ENCODE measurements at places on chromosomes 13 and 19.

GRCh38 chr19:32719611-32720059 is at the start of gene TDRD12:
Gene TDRD12 (plus strand): TSS chr19:32719767. CDS start chr19:32720073, 306 bp downstream.
- DNase-seq: no peak

- no peak for DNase-seq
Observed at GRCh38 chr19:6062274-6062673, 48.0 kb downstream of the RFX2 start.

DNA sequence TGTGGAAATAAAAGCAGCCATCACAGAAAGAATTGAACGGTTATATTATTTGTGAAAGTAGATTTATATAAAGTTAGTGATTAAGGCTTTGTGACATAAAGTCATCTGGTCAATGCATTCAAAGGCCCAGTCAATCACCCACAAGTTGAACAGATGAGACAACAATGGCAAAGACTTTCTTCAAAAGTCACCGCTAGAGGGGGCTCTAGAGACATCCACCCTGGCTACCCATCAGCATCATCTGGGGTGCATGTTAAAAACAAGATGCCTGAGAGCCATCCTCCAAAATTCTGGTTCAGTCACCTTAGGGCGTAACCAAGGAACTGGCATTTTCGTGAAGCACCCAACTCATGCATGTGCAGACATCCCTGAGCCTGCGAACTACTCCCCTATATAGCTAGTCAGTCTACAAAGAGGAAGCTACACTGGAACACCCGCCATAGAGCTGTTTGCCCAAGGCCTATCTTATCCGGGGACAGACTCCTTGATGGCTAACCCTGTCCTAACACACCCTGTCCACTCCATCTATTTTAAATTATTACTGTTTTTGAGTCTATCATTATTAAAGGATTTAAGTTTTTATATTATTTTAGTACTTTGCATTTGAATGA is 970.5 kb downstream of the UQCRFS1 start:
- no peak for DNase-seq

DNA sequence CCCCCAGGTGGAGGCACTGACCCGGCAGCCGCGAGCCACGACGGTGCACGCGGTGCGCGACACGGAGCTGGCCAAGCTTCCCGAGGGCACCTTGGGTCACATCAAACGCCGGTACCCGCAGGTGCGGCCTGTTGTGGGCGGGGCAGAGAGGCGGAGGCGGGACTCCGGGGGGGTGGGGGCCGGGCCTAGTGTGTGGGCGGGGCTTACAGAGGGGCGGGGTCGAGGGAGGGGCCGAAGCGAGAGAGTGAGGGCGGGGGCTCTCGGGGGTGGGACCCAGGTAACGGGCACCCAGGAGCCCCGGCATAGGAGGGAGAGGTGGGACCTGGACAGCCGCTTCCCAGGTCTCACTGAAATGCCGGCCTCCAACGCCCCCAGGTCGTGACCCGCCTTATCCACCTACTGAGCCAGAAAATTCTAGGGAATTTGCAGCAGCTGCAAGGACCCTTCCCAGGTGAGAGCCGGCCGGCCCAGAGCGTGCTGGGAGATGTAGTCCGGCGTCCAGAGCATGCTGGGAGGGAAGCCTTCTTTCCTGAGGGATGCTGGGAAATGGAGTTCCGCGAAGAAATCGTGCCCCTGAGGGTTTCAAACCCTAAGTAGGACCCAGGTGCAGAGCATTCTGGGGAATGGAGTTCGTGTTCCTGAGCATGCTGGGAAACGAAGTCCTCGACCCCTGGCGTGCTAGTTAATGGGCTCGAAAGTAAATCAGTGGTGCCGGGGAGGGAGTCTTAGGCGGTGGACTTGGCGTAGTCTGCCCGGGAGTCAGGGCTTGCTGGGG is 15.7 kb downstream of the PNPLA6 start:
- DNase-seq: peak; percentile 96

DNA sequence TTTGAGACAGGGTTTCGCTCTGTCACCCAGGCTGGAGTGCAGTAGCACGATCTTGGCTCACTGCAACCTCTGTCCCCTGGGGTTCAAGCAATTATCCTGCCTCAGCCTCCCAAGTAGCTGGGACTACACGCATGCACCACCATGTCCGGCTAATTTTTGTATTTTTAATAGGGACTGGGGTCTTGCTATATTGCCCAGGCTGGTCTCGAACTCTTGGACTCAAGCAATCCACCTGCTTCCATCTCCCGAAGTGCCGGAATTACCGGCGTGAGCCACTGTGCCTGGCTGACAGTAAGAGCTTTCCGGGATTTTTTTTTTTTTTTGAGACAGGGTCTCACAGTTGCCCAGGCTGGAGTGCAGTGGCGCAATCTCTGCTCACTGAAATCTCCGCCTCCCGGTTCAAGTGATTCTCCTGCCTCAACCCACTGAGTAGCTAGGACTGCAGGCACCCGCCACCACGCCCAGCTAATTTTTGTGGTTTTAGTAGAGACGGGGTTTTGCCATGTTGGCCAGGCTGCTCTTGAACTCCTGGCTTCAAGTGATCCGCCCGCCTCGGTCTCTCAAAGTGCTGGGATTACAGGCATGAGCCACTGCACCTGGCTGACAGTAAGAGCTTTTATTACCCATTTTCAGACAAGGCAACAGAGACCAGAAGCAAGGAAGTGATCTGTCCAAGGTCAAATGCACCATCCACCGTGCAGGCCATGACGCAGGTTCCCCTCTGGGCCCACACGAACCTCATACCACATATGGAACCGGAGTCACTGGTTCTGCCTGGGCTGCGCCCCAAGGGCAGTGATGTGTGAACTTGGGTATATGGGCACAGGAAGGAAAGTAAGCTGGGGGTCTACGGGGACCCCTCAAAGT is 21.0 kb downstream of the RFX1 start:
- no peak for DNase-seq

GRCh38 chr19:7661744-7662538 is 6.9 kb upstream of the RETN start:
- DNase-seq: no peak

DNA sequence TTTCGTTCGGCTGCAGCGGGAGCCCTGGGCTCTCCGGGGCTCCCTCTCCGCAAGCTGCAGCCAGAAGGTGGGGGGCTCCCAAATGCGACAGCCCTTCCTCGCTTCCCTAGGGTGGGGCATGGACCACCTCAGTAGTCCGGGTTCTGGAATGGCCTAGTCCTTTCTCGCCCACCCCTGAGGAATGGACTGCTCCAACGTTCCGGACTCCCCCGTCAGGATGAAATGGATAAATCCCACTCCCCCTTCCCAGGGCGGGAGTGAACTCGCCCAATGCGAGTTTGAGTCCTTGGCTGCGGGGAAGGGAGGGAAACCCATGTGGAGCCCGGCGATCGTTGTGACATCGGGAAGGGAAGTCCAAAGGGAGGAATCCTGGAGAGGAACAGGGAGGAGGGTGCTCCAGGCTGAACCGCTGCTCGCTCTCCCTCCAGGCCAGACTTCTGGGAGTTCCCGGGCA is 5.5 kb downstream of the HRC start:
- DNase-seq: peak; percentile 76

GRCh38 chr13:102960959-102961358 is 105.3 kb downstream of the SLC10A2 start:
- no peak for DNase-seq

DNA sequence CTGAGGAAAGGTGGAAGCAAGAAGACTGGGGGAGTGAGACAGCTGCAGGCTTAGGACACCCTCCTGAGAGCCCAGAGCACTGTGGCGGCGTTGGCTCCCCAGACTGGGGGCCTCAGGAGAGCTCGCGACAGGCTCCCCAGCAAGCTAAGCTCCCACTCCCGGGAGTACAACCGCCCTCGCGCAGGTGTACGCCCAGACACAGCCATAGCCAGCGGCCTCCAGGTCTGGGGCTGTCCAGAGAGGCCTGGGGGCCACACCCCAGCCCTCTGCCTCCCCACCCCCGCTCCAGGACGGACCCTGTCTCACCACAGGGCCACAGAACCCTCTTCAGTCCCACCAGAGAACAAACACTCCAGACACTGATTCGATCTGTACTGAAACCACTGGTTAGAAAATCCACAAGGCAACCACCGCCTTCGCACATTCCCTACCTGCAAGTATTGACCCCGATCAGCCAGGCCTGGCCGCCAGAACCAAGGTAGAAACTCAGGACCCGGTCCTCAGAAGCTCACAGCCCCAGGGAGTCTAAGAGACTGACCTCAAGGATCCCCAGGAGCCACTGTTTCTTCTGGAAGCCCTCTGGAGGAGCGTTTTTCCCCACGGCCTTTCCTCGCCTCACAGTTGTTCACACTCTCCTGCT is 16.3 kb downstream of the ZIC5 start:
- no peak for DNase-seq

DNA sequence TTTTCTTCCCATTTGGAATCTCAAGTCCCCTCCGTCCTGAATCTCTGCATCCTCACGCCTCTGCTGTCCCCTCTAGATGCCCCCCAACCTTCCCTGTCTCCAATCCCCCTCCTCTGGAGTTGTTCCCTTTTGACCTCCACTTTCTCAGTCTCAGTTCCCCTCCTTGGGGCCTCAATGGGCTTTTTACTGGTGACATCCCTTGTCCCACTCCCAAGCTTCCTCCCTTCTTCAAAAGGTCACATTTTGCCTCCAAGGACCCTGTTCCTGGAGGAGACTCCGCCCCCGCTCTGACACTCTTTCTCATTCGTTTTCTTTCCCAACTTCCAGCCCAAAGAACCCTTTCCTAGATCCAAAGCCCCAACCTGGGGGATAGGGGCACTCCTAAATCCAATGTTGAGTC is 1.0 kb downstream of the AP2S1 start:
- no peak for DNase-seq

DNA sequence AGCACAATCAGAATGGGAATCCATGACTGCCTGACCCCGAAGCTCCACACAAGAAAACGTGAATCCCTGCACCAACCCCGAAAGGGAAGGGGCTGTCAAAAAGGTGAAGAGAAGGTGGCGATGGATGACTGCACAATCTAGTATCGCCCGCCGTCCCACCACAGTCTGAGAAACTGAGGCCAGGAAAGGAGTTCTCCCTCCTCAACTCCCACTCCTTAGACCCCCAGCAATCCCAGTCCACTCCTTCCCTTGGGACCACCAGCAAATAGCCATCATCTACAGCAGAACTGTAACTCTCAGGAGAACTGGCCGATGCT is 451 bp downstream of the NOSIP start:
- no peak for DNase-seq

- no peak for DNase-seq
Observed at GRCh38 chr13:107644136-107644535, 571.2 kb downstream of the LIG4 start.

DNA sequence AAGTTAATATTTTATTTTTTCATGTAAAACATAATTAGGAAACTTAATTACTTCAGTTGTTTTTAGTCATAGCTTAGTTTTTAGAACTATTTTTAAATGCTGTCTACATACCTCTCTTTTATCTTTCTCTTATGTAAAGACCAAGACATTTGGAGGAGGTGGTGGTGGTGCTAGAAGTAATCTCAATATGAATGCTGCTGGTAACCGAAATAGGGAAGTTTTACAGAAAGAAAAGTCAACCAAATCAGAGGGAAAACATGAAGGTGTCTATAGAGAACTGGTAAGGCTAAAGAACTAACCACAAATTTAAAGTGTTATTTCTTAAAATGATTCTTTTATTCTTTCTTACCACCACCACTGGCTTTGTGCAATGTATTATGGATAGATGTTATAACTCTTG is 97.3 kb downstream of the TDRD3 start:
- no peak for DNase-seq

- DNase-seq: no peak
Observed at GRCh38 chr19:16649734-16650133, 10.2 kb downstream of the SMIM7 start.

DNA sequence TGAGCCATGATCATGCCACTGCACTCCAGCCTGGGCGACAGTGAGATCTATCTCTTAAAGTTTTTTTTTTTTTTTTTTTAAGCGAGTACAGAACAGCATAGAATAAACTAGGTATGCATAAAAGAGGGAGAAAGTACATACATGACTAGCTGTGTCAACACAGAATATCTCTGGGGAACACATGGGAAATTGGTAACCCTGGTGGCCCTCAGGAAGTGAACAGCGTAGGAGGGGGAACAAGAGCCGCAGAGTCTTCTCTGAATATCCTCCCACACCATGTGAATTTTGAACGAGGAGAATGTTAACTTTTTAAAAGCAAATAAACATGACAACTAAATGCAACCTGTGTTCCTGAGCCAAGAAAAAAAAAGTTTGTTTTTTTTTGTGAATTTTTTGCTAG is 15.2 kb downstream of the PHLDB3 start:
- DNase-seq: no peak

DNA sequence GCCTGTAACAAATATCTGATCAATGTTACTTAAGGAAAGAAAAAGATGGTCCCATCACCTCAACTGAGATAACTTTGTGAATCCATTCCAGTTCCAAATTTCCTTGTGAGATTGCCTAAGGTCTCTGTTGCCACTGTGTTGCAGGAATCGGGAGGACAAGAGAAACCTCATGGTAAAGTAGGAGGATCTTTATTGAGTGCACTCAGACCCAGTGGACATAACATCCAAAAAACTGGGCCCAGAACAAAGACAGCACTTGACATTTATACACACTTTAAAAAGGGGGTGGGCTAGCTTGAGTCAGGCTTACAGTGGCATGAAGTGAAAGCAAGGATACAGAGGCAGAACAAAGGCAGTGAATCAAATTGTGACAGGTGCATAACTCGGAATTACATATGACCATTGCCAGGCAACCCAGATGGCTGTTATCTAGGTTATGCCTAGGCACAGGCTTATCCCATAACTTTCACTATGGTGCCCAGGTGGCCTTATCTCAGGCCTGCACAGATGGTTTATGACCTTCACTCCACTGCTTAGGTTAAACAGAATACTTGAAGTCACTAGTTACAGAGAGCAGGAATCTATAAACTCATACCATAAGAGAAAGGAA is 459.4 kb upstream of the PCDH20 start:
- no peak for DNase-seq

DNA sequence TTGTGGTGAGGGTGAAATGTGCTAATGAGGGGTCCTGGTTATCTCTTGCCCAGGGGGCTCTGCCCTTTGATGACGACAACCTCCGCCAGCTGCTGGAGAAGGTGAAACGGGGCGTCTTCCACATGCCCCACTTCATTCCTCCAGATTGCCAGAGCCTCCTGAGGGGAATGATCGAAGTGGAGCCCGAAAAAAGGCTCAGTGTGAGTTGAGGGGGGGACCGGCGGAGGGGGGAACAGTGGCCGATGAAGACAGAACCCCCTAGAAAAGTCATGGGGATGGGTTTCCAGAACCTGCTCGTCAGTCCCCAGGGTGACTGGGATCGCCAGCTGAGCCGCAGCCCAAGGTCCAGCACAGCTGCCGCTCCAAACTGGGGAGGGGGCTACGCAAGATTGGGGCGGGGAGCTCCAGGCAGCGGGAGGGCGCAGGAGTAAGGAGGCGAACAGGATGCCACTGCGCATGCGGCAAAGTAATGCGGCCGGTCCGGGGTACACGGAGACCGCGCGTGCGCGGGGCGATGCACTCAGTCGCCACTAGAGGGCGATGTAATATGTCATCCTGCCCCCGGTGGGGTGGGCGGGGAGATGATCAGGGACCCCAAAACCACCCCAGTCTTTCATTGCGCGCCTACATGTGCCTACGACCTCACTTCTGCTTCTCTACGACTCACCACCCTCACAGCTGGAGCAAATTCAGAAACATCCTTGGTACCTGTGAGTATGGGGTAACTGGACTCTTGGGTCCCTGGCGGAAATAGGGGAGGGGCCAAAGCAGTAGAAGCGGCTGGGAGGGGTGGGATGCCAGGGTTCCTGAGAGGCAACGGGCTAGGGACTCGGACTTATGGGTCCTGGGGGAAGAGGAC is 17.9 kb downstream of the BRSK1 start:
- no peak for DNase-seq

- DNase-seq: no peak
Observed at GRCh38 chr13:67351909-67352308, 121.8 kb upstream of the PCDH9 start.
